ENCODE measurements at places on chromosomes 6 and 20.

GRCh38 chr6:96760153-96760687 is 77.1 kb downstream of the GPR63 start:
- peak; percentile 14 for DNase-seq

DNA sequence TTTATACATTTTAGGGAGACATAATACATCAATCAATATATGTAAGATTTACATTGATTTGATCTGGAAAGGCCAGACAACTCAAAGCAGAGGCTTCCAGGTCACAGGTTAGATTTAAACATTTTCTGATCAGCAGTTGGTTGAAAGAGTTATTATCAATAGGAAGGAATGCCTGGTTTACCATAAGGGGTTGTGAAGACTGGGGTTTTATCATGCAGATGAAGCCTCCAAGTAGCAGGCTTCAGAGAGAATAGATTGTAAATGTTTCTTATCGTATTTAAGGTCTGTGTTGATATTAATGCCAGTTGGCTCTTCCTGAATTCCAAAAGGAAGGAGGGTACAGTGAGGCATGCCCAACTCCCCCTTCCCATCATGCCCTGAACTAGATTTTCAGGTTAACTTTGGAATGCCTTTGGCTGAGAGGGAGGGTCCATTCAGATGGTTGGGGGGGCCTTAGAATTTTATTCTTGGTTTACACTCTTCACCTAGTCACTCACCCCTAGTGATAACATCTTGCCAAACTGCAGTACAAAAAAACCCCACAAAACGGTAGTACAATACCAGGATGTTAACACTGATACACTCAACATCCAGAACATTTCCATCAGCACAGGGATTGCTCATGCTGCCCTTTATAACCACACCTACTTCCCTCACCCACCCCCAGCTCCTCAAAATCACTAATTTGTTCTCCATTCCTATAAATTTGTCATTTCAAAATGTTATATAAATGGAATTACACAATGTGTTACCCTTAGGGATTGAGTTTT is 259.6 kb upstream of the PLN start:
- DNase-seq = peak; percentile 8

- no peak for DNase-seq
These were observed 594.5 kb upstream of the MAP3K7 start for GRCh38 chr6:91181416-91181815.

- no peak for DNase-seq
These were observed 371.4 kb downstream of the HDGFL1 start for GRCh38 chr6:22940581-22941290.

- no peak for DNase-seq
These were observed 257.8 kb downstream of the GMDS start for GRCh38 chr6:1987640-1988039.

- DNase-seq = no peak
These were observed 41.0 kb downstream of the UQCC1 start for GRCh38 chr20:35370751-35371150.

DNA sequence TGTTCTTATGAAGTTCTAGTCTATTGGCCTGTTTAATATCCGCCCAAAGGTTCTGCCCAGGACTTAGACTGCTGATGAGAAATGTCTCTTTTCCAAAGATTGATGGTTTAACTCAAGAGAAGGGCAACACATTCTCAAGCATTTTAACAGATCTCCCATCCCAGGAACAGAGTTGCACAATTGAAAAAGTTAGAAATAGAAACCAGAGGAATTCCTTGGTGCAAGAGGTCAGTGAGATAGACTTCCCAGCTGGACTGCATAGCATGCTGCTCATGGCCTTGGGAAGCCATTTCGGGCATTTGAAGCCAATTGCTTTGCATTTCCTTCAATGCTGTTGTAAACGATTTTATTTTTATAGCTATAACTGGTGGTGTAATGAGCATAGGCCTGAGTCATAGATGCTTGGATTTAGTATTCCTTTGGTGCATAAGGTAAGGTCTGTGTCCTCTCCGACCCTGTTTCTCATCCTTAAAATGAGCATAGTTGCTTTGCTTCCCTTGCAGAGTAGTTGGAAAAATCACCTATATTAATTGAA is 292.2 kb upstream of the JAG1 start:
- no peak for DNase-seq

GRCh38 chr20:49283703-49284625 is 6.1 kb upstream of the ZNFX1 start:
- no peak for DNase-seq

DNA sequence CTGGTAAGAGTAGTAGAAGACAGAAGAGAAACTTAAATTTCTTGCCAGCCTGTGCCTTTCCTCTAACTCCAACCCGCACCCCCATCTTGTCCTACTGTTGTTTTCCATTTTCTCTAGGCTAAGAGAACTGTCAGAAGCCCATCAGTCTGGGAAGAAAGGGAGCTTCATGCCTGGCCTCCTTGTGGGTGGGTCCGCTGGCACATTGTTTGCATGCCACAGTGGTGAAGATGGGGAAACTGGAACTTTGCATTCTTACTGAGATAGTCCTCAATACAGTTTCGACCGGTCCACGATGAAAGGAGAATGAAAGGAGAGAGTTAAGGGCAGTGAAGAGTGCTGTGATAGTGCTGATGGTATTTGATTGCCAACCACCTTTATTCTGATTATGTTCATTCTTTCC is 103.1 kb downstream of the TCP11 start:
- no peak for DNase-seq

DNA sequence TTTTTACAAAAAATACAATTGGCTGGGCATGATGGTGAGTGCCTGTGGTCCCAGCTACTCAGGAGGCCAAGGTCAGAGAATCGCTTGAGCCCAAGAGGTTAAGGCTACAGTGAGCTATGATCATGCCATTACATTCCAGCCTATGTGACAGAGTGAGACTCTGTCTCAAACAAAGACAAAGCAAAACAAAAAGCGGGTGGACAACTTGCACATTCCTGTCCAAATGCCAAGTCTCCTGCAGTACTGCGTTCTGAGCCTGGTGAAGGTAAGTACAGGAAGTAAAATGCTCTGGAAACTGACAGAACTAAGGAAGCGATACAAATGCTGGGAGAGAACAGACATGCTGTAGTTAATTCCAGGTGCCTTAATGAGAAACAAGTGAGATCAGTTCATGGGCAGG is 20.4 kb upstream of the TMEM242 start:
- no peak for DNase-seq

- DNase-seq = peak; percentile 93
These were observed 159.9 kb downstream of the LINC00237 start for GRCh38 chr20:20946122-20946759.

- DNase-seq = no peak
These were observed 27.1 kb upstream of the HAO1 start for GRCh38 chr20:7967199-7967844.

GRCh38 chr6:45927421-45928320 is 88.0 kb downstream of the CLIC5 start:
- no peak for DNase-seq

- no peak for DNase-seq
These were observed 12.5 kb downstream of the PRIM2 start for GRCh38 chr6:57329933-57330332.

DNA sequence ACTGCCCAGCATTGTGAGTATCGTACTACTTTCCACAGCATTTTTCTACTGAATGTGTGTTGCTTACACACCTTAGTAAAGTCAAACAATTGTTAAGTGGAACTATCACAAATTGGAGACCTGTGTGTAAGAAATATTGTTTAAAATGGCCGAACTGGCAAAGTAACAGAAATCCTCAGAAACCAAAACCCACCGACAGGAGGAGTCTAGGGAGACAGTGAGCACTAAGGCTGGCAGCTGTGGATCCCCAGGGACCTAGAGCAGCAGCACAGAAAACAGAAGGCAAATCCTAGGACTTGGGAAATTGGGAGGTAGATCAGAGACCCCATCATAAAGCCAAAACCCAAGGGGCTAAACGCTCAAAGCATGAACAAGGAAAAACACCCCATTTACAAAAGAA is 69.9 kb downstream of the SESN1 start:
- DNase-seq = no peak

DNA sequence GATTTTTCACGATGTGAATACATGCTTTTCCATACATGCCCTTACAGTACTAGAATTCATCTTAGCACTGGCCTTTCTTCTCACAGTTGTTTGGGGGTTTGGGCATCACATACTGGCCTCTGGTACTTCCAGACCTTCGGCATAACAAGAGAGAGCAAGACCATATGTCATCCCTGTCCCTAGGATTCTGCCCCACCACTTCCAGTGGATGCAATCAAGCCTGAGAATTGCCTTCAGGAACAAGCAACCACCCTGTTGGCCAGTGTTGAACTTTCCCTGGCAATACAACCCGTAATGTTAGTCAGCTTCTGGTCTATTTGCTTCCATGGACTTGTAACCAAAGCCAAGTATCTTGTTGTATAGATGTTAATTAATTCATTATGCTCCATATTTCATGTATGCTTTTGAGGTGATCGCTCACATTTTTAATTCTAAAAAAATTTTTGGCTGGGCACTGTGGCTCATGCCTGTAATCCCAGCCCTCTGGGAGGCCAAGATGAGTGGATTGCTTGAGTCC is 15.4 kb upstream of the SLPI start:
- DNase-seq = no peak

DNA sequence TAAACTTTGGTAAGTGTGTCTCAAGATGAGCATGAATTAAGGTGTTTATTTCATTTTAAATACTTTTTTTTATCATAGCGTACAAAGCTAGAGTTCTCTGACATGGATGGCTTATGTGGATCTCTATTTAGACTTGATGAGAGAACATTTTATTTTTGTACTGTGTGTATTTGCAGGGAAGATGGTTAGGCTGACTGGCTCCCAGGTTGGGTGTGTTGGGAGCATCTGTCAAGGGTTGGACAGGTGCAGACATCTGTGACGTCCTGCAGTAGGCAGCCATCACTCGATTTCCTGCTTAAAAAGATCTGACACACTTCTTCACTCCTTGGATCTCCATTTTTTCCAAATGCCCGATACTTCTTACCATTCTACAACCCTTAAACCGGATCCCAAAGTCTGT is 221.9 kb upstream of the QKI start:
- DNase-seq = no peak

DNA sequence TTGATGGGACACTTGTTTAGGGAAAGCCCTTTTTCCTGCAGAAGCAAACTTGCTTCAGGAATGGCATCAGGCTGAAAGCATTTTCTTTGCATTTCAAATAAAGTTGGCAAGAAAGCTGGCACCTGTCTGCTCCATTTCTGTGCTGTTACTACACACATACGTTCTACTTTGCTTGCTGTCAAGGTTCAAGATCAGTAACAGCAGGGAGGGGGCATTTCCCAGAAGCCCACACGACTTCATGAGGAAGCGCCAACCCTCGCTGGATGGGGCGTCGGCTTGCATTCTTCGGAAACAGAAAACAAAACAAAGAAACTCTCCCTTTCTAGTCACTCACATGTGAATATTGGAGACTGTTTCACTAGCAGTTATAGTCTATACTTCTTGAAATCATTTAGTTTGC is 46.4 kb downstream of the AKAP12 start:
- peak; percentile 52 for DNase-seq

GRCh38 chr6:92757925-92758324 is 661.4 kb downstream of the EPHA7 start:
- no peak for DNase-seq

DNA sequence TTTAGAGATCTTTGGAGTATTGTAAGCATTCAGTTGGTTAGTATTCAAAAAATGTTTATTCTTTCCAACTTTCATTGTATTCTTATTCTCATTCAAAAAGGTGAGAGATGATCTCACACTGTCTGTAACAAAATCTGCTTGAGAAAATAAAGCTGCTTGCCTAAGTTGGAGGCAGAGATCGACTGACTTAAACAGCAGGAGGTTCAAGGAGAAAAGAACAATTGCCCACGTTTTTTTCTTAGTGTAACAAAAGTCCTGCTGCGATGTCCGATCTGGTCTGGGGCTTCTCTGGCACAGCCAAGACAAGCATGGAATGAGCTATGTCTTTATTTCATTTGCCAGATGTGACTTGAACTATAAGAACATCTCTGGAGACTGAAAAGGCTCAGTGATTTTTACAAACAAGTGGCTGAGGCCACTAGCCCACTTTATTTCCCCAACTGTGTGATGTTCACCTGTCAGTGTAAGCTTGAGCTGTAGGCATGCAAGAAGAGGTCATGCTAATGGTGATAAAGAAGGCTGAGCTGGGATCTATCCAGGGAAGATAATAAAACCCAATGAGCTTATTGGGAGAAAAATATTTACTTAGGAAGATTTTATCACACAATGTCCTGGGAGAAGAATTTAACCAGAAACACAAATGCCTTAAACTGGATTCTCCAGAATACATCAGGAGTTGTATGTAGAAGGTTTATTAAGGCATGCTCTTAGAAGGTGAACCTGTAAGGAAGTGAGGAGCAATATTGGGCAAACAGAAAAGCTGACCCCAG is 580.1 kb upstream of the BTBD3 start:
- no peak for DNase-seq

GRCh38 chr6:163354085-163354484 is 60.4 kb upstream of the QKI start:
- no peak for DNase-seq

GRCh38 chr6:36516988-36517387 is 30.3 kb downstream of the STK38 start:
- DNase-seq = no peak

GRCh38 chr20:52630138-52630537 is 342.0 kb upstream of the TSHZ2 start:
- DNase-seq = no peak

DNA sequence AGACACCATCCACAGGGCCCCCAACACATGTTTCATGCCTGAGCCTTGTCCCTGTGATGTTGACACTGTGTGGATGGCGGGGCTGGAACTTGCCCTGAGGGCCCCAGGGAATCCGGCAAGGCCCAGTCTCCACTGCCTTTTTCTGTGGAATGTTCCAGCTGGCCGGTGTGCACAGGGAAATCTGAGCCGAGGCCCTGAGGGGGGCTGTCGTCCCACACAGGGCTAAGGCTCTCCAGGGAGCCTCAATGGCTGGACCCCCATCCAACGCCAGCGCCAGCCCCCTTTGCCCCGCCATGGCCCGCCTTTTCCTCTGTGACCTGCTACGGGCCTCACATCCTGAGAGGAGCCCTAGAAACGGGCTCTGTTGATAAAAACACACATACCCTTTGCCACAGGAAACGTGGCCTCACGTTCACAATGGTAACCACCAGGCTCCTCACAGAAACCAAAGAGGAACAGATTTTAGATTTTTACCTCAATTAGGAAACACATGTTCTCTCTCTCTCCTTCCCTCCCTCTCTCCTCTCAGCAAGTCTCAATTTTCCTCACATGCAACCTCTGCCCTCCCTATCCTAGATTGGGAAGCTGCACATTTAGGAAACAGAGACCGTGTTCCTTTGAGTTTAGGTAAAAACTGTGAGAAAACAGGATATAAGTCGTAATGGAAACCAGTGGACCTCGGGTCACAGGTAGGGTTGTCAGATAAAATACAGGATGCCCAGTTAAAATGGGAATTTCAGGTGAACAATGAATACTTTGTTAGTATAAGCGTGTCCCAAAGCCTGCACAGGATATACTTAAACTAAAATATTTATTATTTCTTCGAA is 13.7 kb upstream of the ZNF831 start:
- no peak for DNase-seq

- no peak for DNase-seq
These were observed 722.2 kb upstream of the CHD6 start for GRCh38 chr20:42340368-42340767.

GRCh38 chr6:41343641-41344187 is 8.3 kb downstream of the NCR2 start:
- DNase-seq = no peak

GRCh38 chr20:19924255-19924654 is 92.9 kb upstream of the NAA20 start:
- no peak for DNase-seq
